Common myeloid progenitor, CD34-positive (primary cell): ENCODE measurements at places on chromosomes 5 and 9.

- no peaks in the 10 kb centered on the region for H3K36me3 ChIP-seq
- DNase-seq, result no peak
- no peaks in the 10 kb centered on the region for H3K4me1 ChIP-seq
- H3K27ac ChIP-seq, result no peak overlapping the region
These were observed 273.2 kb downstream of the SYK start for GRCh38 chr9:91074866-91075265.

DNA sequence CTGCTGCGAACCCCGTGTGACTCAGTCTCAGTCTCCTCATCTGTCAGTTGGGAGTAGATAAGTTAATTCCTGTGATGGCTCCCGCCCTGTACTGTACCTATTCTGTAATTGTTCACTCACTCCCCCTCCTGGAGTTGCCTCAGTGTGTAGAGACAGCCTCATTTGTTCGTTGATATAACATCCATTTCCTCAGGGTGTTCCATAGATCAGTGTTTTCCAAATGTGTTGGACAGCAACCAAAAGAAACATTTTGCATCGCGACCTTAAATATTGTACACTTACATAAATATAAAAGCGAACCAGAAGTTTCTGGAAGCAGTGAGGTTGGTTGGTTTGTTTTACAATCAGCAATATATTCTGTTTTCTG, 698 bp downstream of the NFX1 start:
- peak overlapping the region; percentile 99 for H3K27ac ChIP-seq
- DNase-seq, result no peak

GRCh38 chr9:129422032-129422842, 198.7 kb downstream of the C9orf50 start:
- no peak for DNase-seq
- no peak overlapping the region for H3K27ac ChIP-seq
- no peaks in the 10 kb centered on the region for H3K4me1 ChIP-seq

DNA sequence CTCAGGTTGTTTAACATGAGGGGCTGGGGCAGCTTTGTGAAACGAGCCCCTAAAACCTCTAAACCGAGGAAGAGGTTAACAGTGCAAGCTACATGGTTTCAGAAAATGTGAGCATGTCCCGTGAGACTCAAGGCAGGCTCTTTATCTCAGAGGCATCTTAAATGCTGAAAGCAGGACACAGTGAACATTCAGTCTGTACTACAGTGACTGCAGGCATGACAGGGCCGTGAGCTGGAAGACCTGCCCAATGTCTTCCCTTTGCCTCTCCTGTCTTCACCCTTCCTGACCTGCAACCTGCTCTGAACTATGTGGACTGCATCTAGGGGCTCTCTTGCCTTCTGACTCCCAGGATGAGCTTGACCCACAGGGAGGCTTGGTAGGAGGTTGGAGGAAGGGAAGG, 58.3 kb downstream of the PRLR start:
- H3K36me3 ChIP-seq, result no peaks in the 10 kb centered on the region
- H3K4me1 ChIP-seq, result no peaks in the 10 kb centered on the region
- H3K4me3 ChIP-seq, result no peak overlapping the region

DNA sequence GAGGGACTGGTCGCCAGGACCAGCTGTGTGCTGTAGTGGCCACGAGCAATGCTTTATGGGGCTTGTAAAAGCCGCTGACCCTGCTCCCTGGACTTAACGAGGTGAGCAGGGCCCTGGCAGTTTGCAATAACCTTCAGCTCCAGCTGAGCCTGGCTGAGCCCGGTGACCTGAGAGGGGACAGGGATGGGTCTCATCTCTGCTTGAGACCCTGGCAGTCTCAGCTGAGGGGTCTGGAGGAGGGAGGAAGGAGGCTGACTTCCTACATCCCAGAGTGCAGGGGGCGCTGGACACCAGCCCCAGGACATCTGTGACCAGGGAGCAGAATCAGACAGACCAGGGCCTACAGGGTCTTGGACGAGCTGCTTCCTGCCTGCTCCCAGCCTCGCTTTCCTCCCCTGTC, 277.5 kb upstream of the MVB12B start:
- DNase-seq, result no peak
- peaks cover 17% of the 10 kb centered on the region for H3K27me3 ChIP-seq
- no peaks in the 10 kb centered on the region for H3K36me3 ChIP-seq

- no peaks in the 10 kb centered on the region for H3K27me3 ChIP-seq
- DNase-seq, result peak; percentile 89
- no peaks in the 10 kb centered on the region for H3K36me3 ChIP-seq
- peak within 1 kb of the TSS; percentile 82 for H3K4me3 ChIP-seq
These were observed at the start of gene TDRD7 for GRCh38 chr9:97411789-97412625. Gene TDRD7, plus strand, starts transcription at chr9:97412096. Its CDS starts 16,370 bp downstream, at chr9:97428466.

DNA sequence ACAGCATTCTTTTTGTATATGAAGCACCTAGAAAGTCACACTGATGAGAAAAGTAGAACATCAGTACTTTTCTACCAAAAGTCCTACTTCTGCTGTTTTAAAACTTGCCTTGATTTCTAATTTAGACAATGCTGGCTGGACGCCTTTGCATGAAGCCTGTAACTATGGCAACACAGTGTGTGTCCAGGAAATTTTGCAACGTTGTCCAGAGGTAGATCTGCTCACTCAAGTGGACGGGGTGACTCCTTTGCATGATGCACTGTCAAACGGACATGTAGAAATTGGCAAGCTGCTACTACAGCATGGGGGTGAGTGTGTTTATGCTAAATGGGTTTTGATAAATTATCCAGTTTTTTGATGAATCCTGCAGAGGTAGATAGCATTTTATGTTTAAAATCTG, 73.5 kb downstream of the SLF1 start:
- DNase-seq, result no peak
- H3K4me1 ChIP-seq, result no peaks in the 10 kb centered on the region
- H3K36me3 ChIP-seq, result peaks cover 8% of the 10 kb centered on the region
- no peak overlapping the region for H3K4me3 ChIP-seq
- H3K27me3 ChIP-seq, result no peaks in the 10 kb centered on the region
- H3K27ac ChIP-seq, result no peak overlapping the region

GRCh38 chr5:81782811-81783210, 31.9 kb upstream of the SSBP2 start:
- no peak overlapping the region for H3K4me3 ChIP-seq
- H3K36me3 ChIP-seq, result no peaks in the 10 kb centered on the region
- no peaks in the 10 kb centered on the region for H3K27me3 ChIP-seq
- peaks cover 39% of the 10 kb centered on the region for H3K4me1 ChIP-seq
- peak; percentile 71 for DNase-seq

DNA sequence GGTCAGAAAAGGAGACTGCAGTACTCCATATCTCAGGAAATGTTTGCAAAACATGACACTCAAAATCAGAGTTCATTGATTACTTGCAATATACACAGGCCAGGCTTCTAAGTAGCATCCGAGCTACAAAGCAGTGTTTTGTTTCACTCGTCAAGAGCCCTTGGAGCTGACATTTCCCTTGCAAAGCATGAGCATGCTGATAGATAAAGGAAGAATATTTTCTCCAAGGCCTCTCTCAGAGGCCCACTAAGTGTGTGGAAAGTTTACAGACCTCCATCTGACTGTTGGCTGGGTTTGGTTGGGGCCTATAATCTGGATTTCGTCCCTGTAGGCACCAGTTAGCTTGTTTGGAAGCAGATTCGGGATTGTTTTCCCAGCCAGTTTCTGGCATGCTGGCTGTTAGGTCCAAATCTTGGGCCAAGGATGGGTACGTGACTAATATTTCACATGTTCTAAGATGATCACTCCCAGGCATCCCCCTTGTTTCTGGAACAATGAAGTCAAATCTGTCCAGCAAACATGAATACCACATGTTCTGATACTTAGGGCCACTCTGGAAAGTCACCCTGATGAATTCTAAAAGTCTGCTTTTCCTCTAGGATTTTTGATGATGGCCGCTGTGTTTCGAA, 161.3 kb downstream of the RFK start:
- H3K4me1 ChIP-seq, result no peaks in the 10 kb centered on the region
- no peaks in the 10 kb centered on the region for H3K27me3 ChIP-seq
- no peak for DNase-seq
- H3K27ac ChIP-seq, result no peak overlapping the region

DNA sequence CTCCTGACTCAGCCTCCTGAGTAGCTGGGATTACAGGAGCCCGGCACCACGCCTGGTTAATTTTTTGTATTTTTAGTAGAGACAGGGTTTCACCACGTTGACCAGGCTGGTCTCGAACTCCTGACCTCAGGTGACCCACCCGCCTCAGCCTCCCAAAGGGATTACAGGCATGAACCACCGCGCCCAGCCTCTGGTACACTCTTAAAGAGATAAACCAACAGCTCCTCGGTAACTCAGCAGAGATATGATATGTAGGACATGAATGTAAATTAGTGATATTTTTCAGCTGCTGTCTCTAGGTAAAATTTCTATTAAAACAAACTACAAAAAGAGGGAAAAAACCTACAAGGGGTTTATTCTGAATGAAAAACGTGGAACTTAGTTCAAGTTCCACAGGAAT, 42.8 kb upstream of the HK3 start:
- no peaks in the 10 kb centered on the region for H3K27me3 ChIP-seq
- H3K27ac ChIP-seq, result no peak overlapping the region
- DNase-seq, result no peak

GRCh38 chr5:55319491-55319890, 11.7 kb downstream of the MTREX start:
- peaks cover 3% of the 10 kb centered on the region for H3K36me3 ChIP-seq
- no peak overlapping the region for H3K4me3 ChIP-seq
- no peaks in the 10 kb centered on the region for H3K27me3 ChIP-seq
- no peak for DNase-seq
- H3K4me1 ChIP-seq, result peaks cover 4% of the 10 kb centered on the region

- DNase-seq, result peak; percentile 28
- H3K27me3 ChIP-seq, result no peaks in the 10 kb centered on the region
- H3K4me3 ChIP-seq, result no peak overlapping the region
- H3K27ac ChIP-seq, result no peak overlapping the region
These were observed 36.6 kb upstream of the MYORG start for GRCh38 chr9:34413231-34413852.

DNA sequence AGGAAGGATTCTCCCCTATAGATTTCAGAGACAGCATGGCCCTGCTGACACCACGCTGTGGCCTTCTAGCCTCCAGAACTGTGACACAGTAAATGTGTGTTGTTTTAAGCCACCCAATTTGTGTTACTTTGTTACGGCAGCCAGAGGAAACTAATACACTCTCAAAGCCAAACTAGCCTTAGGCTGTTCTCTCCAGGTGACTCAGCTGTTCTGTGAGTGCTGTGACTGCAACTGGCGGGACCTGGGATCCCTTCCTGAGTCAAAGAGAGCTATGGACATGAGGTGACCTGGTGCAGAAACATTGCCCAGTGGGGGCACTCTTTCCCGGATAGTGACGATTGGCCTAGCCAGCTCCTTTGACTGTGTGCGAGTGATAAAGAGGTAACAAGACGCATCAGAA, 14.0 kb upstream of the MLANA start:
- H3K27me3 ChIP-seq, result no peaks in the 10 kb centered on the region
- H3K27ac ChIP-seq, result no peak overlapping the region
- no peak overlapping the region for H3K4me3 ChIP-seq
- H3K36me3 ChIP-seq, result no peaks in the 10 kb centered on the region
- no peaks in the 10 kb centered on the region for H3K4me1 ChIP-seq

GRCh38 chr5:143871672-143872071, 59.7 kb downstream of the HMHB1 start:
- H3K4me3 ChIP-seq, result no peak overlapping the region
- H3K36me3 ChIP-seq, result no peaks in the 10 kb centered on the region
- no peaks in the 10 kb centered on the region for H3K4me1 ChIP-seq

GRCh38 chr5:153523211-153523610, 32.7 kb downstream of the GRIA1 start:
- H3K4me1 ChIP-seq, result no peaks in the 10 kb centered on the region
- DNase-seq, result no peak
- no peaks in the 10 kb centered on the region for H3K27me3 ChIP-seq
- H3K36me3 ChIP-seq, result no peaks in the 10 kb centered on the region
- no peak overlapping the region for H3K4me3 ChIP-seq
- no peak overlapping the region for H3K27ac ChIP-seq

GRCh38 chr9:98738741-98739140, 30.0 kb upstream of the GABBR2 start:
- H3K36me3 ChIP-seq, result peaks cover 10% of the 10 kb centered on the region
- no peaks in the 10 kb centered on the region for H3K4me1 ChIP-seq
- no peak overlapping the region for H3K4me3 ChIP-seq
- DNase-seq, result no peak
- no peak overlapping the region for H3K27ac ChIP-seq
- peaks cover 16% of the 10 kb centered on the region for H3K27me3 ChIP-seq

- H3K27me3 ChIP-seq, result no peaks in the 10 kb centered on the region
- H3K4me1 ChIP-seq, result no peaks in the 10 kb centered on the region
- H3K4me3 ChIP-seq, result no peak overlapping the region
- no peaks in the 10 kb centered on the region for H3K36me3 ChIP-seq
- no peak overlapping the region for H3K27ac ChIP-seq
These were observed 566.0 kb downstream of the CAAP1 start for GRCh38 chr9:26326563-26326962.

- peak; percentile 83 for DNase-seq
- no peaks in the 10 kb centered on the region for H3K36me3 ChIP-seq
- peaks cover 5% of the 10 kb centered on the region for H3K4me1 ChIP-seq
- no peaks in the 10 kb centered on the region for H3K27me3 ChIP-seq
- H3K4me3 ChIP-seq, result no peak overlapping the region
These were observed 66.5 kb upstream of the HSPA9 start for GRCh38 chr5:138641547-138642298.

DNA sequence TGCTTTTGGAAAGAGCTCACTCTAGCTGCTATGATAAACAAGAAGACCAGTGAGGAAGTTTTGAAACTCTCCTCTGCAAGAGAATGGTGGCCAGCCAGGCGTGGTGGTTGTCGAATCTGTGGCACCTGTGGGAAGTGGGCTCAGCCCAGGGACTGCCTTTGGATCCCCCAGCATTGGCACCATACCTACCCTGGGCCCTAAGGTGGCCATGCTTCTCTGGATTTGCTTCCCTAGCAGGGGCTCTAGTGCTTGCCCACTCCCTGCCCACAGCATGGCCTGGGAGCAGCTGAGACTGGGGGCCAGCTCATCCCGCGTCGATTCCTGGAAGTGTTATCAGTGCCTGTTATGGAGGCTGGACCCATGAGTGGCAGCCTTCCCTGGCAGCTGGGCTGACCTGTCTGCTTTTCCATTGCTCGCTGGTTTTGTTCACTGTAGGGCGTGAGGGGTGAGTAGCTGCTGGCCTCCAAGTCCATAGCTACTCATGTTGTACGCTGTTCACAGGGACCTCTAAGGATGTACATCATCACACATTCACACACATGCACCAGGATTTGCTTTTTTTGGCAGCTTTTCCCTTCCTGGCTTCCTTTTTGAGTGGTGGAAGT, 2.3 kb downstream of the SLC22A4 start:
- H3K4me3 ChIP-seq, result no peak overlapping the region
- H3K27me3 ChIP-seq, result no peaks in the 10 kb centered on the region
- H3K4me1 ChIP-seq, result peaks cover 52% of the 10 kb centered on the region
- no peak overlapping the region for H3K27ac ChIP-seq
- no peak for DNase-seq

DNA sequence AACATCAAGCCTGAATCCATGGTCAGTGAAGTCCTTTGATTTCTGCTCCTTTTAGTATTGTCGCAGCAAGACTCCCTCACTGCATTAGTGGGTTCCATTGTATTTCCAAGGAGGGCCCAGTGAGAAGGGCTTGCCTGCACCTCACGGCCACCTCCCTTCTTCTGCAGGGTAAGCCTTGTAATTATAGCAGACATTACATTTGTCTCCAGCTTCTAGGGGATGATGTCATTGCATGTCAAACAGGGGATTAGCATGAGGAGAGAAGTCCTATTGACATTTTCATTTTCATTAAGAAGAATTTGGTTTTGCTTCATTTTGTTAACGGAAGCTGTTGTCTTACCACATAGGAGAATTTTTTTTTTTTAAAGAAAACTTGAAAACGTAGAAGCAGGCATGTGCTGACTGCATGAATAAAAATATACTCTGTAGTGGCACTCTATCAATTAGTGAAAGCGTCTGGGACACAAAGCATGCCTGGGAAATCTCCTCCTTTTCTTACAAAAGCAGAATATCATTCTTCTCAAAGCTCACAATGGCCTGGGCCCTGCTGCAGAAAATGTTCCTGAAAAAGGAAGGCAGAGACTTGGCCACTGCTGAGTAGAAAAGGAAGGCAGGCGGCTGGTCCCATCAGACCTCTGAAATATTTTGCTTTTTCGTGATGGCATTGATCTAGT, 27.1 kb downstream of the MAP1B start:
- peaks cover 68% of the 10 kb centered on the region for H3K27me3 ChIP-seq
- peaks cover 3% of the 10 kb centered on the region for H3K4me1 ChIP-seq
- DNase-seq, result no peak
